Activated CD4-positive, alpha-beta memory T cell treated with anti-CD3 and anti-CD28 coated beads, Interleukin-2, amount 10 ng/mL, durations not matched to agents 7 days and 5 days (primary cell): ENCODE measurements at places on chromosomes 7 and 10.
A peak's percentile ranks its signal among the peaks of the same experiment; 100 is the strongest.

- DNase-seq, result no peak
Observed at GRCh38 chr10:102935505-102935904, 17.4 kb downstream of the CNNM2 start.

DNA sequence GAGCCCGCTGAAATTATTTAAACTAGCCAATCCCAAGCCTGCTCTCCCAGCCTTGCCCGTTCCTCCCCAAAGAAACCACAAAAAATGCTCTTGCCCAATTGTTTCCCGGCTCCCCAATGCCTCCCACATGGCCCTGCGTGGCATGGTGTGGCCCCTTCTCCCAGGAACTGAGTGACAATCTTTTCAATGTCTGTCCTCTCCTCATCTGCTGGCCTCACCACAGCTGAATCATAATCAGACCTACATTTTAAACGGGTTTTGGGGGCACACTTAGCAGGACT, 201.5 kb downstream of the PRPF18 start:
- no peak for DNase-seq

- DNase-seq, result no peak
Observed at GRCh38 chr7:71558806-71559613, 427.1 kb downstream of the GALNT17 start.

DNA sequence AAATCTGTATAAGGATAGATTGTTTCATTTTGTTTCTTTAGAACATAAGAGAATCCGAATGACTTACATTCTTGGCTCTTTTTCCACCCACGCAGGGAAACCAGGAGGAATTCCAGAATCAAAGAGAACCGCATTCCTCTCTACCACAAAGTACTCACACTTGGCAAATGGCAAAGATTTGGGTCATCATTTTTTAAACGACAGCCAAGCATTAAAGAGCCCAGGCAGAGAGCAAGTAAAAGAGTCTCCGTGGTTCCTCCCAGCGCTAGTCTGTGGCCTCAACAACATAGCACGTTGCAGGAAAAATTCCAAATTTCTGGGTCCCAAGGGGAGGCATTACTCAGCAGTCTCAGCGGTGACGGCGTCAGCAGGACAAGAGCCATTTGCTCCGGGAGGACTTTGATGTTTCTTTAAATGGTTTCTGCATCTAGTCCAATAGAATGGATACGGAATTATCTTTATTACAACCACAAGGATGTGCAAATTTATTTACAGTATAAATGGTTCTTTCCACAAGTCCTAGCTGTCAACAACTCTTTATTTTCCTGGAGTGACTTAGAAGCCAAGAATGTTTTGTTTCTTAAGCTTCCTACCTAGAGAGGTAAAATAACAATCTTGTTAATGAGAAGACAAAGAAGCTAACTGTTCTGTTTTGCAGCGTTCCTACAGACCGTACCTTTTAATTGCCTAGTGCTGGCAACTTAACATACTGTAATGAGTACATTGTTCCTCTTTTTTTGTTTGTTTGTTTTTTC, 232.5 kb downstream of the SKIDA1 start:
- DNase-seq, result no peak

DNA sequence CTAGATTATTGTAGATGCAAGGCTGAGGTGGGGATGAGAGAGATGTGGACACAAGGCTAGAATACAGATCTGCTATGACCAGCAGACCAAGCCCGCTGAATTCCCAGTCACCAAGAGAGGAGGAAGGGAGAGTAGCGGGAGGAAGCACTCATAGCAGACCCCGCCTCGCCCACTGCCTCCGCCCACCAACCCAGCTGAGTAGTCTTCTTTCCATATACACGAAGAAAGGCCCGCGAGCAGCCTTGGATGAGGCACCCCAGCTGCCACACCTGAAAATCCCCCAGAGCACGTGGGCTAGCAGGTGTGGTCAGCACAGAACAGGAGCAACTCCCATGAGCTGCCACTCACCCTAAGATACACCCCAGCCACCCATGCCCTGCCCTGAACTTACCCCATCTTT, 7.9 kb upstream of the H2BK1 start:
- DNase-seq, result no peak

DNA sequence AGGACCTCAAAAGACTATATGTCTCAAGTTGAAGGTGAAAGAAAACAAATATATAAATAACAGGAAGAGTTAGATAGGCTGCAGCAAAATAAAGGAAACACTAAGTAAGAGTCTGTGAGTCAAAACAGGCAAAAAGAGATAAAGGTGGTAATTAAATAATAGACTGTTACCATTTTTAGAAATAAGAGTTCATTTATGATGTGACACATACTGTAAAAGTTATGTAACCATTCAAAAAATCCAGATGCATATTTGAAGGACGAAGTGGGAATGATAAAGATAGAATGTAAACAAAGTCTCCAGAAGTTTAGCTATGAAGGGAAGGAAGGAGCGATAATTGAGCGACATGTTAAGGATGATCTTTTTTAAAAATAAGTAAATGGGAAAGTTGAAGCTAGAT, 50.5 kb downstream of the HECTD2 start:
- no peak for DNase-seq

- no peak for DNase-seq
Observed at GRCh38 chr10:75024971-75025523, 86.4 kb upstream of the SAMD8 start.

GRCh38 chr10:50561266-50561665, 62.5 kb downstream of the SGMS1 start:
- no peak for DNase-seq

- DNase-seq, result no peak
Observed at GRCh38 chr10:57008189-57008588, 647.1 kb upstream of the ZWINT start.

- no peak for DNase-seq
Observed at GRCh38 chr7:20799566-20800366, 13.1 kb upstream of the SP8 start.

GRCh38 chr7:109641445-109641844, 1071.8 kb downstream of the DNAJB9 start:
- DNase-seq, result no peak

DNA sequence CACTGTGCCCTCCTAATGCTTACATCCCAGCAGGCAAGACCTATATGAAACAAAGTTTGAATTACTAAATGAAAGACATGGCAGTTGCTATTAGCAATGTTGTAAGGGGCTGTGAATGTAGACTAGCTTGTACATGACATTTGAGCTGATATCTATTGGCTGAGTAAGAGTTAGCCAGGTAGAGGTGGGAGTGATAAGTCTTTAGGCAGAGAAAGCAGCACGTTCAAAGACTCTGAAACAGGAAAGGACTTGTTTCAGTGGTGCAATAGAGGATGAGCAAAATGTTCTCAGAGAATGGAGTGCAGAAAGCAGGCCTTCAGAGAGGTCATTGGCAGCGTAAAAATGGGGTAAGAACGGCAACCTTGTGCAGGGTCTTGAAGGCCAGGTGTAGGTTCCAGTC, 687.6 kb downstream of the AUTS2 start:
- DNase-seq, result no peak

DNA sequence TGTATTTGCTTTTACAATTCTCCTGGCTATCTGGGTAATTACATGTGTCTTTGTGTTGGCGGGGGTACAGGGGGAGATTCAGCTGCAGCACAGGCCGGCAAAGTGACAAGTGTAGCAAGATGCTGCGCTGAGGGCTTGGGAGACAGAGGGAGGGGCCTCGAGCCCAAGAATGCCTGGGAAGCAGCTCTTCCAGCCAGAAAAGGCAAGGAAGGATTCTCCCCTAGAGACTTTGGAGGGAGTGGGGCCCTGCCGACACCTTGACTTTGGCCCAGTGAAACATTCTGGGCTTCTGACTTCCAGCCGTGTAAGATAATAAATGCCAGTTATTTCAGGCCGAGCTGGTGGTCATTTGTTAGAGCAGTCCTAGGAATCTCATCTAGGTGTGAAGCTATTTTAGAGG, 7.2 kb upstream of the REPIN1 start:
- DNase-seq, result no peak

DNA sequence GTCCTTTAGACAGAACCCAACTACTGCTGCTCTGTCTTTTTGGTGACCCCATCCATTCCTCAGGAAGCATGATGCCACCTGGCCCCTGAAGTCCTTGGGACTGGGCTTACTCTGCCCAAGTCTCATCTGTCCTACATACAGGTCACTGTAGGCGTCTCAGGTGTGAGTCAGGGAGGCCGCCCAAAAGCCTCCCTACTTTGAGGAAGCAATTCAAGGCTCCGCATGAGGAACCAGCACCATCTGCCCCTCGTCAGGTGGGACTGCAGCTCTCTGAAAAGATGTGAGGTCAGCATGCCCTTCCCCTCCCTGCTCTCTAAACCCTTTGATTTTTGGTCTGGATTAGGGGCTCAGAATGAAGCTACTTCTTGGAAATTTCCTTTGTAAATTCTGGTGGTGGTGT, 354.8 kb downstream of the CXCL12 start:
- DNase-seq, result peak; percentile 18

- no peak for DNase-seq
Observed at GRCh38 chr10:47421057-47421952, 37.2 kb upstream of the ZNF488 start.

DNA sequence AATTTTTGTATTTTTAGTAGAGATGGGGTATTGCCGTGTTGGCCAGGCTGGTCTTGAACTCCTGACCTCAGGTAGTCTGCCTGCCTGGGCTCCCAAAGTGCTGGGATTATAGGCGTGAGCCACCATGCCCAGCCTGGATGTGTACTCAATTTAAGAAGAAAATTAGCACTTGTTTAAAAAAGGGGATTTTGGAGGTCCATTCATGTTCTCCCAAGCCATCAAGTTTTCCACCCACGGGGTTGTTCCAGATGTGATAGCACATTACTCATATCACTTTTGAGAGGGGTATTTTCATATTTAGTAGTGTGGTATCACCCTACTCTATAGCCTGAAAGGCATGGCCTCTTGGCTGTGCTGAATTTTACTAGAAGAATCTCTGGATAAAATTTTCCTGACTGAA, 10.5 kb upstream of the SLC26A3 start:
- no peak for DNase-seq

DNA sequence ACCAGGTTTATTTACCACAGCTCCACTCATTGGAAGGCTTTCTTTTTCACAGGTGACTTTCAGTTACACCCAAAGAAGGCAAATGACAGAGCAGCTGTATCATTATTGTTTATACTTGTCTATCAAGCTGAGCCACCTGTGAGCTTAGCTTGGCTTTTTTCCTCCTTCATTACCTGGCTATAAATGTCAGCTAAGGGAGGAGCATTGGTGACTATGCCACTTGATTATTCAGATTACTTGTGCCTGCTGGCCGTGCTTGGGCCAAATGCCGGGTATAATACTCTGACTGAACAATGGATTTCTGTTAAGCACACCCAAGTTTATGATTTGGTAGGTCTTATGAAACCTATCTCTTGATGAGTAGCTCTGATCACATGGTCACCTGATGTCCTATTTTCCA, 9.9 kb upstream of the GNAT3 start:
- no peak for DNase-seq

DNA sequence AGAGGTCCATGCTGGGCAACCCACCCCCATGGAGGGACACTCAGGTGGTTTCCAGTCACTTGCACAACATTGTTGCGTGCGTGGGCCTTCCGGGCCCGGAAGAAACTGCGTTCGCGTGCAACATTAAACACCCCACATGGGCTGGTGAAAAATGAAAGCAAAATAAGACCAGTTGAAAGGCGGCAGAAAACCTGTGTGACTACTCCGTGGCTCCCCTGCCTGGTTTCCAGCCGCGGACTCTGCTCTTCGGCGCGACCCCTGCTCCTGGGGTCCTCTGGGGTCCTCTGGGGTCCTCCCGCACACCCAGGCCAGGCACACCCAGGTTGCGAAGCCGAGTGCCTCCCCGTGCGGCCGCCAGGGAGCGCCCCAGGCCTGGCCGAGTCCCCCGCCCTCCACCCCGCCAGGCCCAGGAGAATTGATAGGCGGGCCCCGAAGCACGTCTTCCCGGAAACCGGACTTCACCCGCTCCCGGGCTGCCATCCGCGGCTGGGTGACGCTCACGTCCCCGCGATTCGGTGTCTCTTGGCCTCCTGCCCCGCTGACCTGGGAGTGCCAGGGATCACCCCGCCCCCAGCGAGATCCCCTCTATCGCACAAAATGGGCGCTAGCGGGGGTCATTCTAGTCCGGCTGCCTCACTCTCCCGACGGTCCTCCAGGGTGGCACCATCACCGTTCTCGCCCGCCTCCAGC, 1.9 kb upstream of the SH2D4B start:
- DNase-seq, result peak; percentile 81

- no peak for DNase-seq
Observed at GRCh38 chr7:78900806-78901205, 552.7 kb downstream of the MAGI2 start.

DNA sequence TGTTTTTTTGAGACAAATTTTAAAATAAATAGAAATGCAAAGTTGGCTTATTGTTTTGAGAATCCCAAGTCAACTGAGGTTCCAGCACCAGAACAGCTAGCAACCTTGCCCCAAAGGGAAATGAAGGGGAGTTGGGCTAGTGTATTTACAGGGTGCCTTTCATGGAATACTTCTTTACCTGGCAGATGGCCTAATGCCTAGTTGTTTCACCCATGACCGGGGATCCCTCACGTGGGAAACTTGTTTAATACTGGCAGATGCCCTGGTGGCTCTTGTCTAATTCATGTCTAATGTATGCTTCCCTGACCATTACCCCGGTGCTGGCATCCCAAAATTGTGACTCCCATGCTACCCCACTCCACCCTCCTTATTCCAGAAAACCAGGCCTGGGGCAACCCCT, 861.1 kb upstream of the ZWINT start:
- no peak for DNase-seq

- no peak for DNase-seq
Observed at GRCh38 chr10:11264296-11265048, 246.8 kb downstream of the CELF2 start.

GRCh38 chr7:28503396-28503795, 91.1 kb downstream of the CREB5 start:
- DNase-seq, result no peak

GRCh38 chr7:155257482-155258225, 40.0 kb upstream of the INSIG1 start:
- no peak for DNase-seq

- DNase-seq, result no peak
Observed at GRCh38 chr10:34223658-34224057, 591.4 kb downstream of the PARD3 start.

DNA sequence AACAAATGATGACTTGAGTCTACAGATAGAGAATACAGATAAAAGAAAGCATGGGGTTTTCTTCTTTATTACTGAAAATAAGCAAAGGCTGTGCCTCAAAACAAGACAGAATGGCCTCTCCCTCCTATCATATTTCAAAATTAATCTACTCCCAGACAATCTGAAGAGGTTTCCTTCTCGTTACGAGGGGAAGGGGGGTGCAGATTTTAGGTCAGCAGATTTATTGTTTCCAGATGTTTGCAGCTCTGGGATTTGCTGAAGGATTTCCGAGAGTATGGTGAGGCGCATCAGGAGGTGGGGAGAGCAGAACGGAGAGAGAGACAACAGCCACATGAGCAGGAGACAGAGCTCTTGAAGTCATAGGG, 89.8 kb downstream of the KIAA1549 start:
- DNase-seq, result no peak
